Effector memory CD4-positive, alpha-beta T cell (primary cell): ENCODE measurements at places on chromosomes 4 and X.

- no peak for DNase-seq
Measured at GRCh38 chrX:129719268-129719667, 19.5 kb upstream of the XPNPEP2 start.

- DNase-seq = no peak
Measured at GRCh38 chr4:102734591-102735385, 26.0 kb downstream of the MANBA start.

DNA sequence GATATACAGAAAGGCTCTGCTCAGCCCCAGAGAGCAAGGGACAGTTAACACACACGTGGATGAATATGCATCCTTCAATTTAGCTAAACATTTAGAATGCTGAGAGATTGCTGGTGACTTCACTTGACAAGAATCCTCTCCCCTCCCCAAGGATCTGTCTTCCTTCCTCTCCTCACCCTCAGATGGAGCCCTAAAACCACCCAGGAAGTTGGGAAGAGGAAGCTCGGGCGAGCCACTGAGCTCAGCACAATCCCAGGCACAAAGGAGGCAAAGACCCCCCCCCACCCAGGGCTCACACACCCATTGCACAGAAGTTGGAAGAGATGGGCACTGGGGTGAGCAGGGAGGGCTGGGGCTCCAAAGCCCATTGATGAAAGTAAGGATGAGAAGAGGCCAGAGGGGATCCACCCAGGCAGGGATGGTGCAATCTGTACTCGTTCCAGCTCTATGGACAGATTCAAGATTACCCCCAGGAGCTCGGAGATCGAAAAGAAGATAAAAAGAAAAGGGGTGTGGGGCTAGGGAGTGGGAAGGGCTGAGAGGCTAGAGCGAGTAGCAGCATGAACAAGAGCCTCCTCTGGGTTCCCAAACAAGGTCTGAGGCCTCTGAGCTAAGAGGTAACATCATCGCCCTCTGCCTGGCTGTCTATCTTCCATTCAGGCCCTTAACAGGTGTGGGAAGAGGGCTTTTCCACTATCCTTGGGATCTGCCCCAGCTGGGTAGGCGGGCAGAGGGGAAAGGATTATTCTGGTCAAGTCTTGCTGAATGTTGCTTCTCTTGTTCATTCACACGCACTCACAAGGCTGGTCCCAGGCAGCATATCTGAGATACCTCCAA is 1.2 kb downstream of the TFE3 start:
- no peak for DNase-seq

DNA sequence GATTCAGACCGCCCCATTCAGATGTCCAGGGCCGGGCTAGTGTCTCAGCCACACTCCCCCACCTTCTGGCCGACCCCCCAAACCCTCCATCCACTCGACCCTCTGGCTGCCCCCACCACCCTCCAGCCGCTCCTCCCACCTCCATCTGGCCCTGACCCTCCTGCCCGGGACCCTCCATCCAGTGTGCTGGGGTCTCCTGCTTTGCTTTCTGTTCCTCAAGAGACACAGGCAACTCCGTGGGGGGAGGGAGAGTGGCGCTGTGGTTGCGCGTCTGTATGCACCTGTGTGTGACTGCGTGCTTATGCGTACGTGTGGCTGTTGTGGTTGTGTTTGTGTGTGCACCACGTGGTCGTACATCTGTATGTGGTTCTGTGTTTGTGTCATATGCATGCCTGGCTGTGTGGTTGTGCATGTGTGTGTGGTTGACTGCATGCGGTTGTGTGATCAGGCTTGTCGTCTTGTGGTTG is 33.3 kb downstream of the CPLX1 start:
- DNase-seq = no peak

- DNase-seq = no peak
Measured at GRCh38 chrX:119151051-119151380, 23.4 kb upstream of the KIAA1210 start.

DNA sequence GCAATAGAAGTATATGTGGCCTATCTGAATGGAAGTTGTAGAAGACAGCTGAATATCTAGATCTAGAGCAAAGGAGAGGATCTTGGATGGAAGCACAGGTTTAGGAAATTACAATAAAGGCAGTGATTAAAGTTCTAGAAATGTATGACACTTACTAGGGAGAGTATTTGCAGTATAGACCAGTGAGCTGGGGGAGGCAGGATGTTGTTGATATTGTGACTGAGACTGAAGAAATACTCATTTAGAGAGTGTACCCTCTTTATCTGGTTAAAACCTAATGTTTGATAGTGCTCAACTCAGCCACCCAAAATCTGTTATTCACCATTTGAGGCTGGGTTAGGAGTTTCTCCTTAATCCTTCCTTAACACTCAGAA is 439.5 kb downstream of the GRXCR1 start:
- DNase-seq = no peak

- peak; percentile 16 for DNase-seq
Measured at GRCh38 chrX:151151665-151152267, 24.6 kb upstream of the GPR50 start.

DNA sequence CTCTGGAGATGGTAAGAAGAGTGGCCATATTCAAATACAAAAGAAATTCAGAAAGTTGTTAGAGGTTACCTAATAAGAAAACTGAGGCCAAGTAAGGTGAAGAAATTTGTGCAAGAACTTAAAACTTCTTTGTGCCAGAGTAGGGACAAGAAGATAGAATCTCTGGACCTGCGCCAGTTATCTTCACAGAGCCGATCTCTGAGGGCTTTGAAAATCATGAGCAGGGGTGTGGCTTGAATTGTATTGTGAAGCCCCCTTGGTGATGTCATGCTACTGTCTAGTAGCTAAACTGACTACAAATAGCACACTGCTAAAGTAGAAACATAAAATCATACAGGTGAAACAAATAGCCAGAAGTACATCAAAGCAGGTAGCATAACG is 184.6 kb downstream of the UGT8 start:
- no peak for DNase-seq

GRCh38 chr4:16196482-16197393 is 29.5 kb downstream of the TAPT1 start:
- DNase-seq = no peak

DNA sequence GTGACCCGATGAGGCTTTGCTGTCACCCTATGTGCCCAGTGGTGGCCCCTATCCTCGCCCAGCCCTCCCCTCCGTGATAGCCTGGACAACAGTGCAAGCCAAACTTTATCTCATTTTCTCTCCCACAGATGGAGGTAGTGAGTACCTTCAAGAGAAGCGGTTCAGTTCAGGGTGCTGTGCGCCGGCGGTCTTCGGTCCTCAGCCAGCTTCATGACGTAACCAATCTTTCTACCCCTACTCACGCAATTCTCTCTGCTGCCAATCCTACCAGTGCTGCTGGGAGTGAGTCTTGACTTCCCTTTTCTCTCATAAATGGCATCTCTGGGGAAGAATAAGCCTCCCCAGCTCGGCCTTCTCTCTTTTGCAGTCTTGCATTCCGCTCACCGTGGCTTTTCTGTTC is 29.5 kb downstream of the CCNQ start:
- DNase-seq = no peak

- no peak for DNase-seq
Measured at GRCh38 chr4:61505773-61506685, 305.9 kb downstream of the ADGRL3 start.

DNA sequence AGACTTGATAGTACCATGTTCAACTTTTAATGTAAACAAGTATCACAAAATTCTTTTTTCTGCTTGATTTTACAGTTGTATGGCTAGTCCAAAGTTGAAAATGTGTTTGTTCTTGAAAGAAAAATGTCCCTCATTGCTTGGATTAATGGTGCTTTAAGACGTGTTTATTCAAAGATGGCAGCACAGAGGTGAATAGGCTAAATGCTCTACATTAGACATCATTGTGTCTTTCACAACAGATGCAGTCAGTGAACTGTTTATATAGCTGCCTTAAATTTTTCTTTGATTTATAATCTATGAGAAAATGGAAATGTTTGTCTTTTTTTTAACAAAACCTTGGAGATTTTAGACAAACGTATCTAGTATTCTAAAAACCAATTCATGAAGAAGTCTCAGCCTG is 137.3 kb downstream of the BMPR1B start:
- DNase-seq = no peak

DNA sequence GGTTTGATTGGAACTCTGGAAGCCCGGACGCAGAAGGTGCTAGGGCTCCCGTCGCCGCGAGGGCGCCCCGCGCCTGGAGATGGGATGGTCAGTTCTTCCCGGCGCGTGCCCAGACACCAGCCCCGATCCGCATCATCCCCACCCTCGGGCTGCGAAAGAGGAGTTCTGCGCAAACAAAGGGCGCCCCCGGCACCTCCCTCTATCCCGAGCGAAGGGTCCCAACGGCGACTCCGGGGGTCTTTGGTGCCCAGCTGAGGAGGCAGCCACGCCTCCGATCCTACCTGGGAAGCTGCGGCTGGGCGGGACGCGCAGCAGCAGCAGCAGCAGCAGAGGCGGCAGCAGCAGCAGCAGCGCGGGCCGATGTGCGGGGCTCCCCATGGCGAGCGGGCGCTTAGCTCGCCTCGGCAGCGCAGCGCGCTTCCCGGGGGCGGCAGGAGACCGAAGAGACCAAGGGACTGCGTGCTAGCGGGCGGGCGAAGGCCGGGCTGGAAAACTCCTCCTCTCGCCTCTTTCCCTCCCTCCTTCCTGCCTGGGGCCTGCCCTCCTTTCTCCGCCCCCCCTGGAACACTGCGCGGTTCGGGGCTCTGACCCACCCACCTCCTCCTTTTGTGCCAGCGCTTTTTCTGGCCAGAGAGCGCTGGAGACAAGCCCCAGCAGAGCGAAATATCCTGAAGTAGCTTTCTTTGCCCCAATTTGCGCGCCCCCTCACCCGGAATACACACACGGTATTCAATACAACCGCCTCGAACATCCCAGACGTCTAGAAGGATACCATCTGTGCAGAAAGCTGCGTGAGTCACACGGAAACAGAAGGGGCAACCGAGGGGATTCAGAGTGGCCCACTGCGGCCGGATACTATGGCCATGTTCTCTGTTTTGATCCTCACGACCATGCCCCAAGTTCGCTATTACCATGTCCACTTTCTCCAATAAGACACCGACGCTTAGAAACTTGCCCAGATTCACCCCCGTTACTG is at the start of gene SRPX:
TSS of gene SRPX (minus strand) at position 457 of the 976 bp plus-strand sequence. CDS start at position 378, 79 bp downstream.
- no peak for DNase-seq

DNA sequence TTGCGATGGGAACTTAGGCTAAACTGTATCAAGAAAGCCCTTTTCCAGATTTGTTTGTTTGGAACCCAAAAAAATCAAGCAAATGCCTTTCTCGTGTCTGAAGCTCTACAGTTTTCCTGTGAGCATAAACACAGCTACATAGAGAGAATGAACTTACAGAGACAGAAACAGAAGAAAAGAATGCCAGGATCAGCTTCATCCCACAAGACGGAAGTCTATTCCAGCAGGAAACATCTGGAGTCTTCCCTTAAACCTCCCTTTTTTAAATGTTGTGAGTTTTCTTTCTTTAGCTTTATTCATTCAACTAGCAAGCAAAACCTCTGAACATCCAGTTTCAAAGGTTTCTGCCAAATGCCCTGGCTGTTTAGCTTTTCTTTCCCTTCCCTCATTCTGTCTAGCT is 32.6 kb upstream of the ZFP42 start:
- no peak for DNase-seq

- no peak for DNase-seq
Measured at GRCh38 chr4:120843849-120844527, 78.5 kb downstream of the PRDM5 start.

GRCh38 chr4:71232056-71232430 is 106.8 kb upstream of the SLC4A4 start:
- DNase-seq = no peak

- no peak for DNase-seq
Measured at GRCh38 chr4:5232549-5232948, 181.3 kb downstream of the STK32B start.

- no peak for DNase-seq
Measured at GRCh38 chr4:174120446-174121295, 162.8 kb downstream of the FBXO8 start.

DNA sequence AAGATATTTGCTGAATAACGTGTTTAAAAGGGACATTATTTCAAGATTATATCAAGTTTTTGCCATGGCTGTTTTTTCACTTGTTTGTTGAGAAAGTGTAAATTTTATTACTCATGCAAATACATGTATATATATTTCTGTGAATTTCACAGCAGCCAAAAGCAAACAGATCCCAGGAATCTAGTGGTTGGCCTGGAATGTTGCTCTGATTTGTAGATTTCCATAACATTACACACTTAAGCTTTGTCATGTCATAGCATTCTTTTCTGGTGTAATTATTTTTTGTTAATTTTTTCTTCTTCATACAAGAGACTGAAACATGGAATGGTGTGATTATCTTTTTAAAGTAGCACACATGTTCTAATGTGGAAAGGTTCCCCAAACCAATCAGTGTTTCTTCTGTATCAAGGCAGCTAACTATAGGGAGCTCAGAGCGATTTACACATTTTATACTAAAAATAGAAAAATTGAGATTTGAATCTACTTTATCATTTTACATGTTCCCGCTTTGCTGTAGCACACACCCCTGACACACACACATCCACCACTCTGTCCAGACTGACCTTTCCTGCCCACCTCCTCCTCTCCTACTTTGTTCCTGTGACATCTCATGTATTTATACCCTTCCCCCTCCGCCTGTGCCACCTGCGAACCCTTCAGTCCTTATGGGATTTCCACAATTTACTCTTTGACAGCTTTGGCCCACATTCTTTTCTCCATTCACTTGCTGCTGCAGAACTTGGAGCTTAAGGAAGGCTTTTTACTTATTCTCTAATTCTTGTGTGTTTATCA is 20.3 kb downstream of the RUFY3 start:
- DNase-seq = no peak

DNA sequence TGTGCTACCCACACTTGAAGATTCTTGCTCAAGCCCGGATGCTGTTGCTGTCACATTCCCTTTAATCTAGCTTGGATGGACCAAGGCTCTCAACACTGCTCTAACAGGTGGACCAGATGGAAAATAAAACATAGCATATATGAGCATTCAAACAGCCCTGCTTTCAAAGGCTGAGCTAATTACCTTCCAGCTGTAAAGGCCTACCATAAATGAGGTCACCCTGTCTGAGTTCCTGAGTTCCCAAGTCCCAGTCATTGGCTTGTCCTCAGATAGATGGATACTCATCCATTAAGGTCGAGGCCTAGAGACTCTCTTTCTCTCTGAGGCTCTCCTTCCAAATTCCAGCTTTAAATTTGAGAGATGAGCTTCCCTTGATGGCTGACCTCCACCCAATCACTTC is 147.5 kb downstream of the STOX2 start:
- DNase-seq = no peak

DNA sequence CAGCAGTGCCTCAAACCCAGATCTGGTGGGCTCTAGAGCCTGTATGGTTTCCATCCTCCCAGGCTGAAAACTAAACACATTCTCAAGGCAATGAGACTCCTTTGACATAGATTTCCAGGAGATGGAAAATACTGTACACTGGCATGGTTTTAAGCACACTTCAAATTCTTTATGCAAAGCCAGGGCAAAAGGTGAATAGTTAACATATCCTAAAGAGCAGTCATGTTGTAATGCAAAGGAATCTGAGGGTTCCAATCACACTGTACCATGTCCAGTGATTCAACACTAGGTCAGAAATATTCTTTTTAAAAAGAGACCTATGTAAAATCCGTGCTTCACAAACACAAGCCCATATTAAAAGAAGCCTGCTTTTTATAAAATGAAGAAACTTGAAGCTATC is 195.3 kb downstream of the QDPR start:
- DNase-seq = no peak

- no peak for DNase-seq
Measured at GRCh38 chr4:157185363-157185762, 35.2 kb upstream of the GRIA2 start.

GRCh38 chr4:119016636-119017035 is 119.0 kb upstream of the MYOZ2 start:
- DNase-seq = no peak

- no peak for DNase-seq
Measured at GRCh38 chrX:68832516-68833447, 4.0 kb downstream of the EFNB1 start.

GRCh38 chr4:152415980-152416379 is 119.9 kb downstream of the FBXW7 start:
- DNase-seq = no peak

GRCh38 chrX:103565197-103565596 is 20.1 kb upstream of the TCEAL4 start:
- no peak for DNase-seq
